ENCODE measurements at places on chromosomes 7 and 10.

DNA sequence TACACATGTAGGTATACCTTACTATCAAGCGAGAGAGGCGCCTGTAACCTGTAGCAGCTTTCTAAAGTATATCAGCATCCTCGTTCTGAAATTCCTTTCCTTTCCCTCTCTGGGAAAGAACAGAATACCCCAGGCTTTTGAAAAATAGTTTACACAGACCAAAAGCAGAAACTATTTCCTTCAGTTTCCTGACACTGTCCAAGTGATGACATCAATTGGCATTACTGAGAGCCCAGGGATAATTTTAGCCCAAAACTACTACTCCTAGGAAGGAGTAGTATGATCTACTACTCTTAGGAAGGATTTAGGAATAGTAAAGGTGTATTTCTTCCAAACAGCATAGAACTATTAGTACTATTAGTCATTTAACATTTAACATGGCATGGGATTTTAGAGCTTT lies 6.0 kb downstream of the GNG11 start:
- no peak for DNase-seq

GRCh38 chr10:123618224-123618623 lies 47.9 kb upstream of the GPR26 start:
- no peak for DNase-seq

DNA sequence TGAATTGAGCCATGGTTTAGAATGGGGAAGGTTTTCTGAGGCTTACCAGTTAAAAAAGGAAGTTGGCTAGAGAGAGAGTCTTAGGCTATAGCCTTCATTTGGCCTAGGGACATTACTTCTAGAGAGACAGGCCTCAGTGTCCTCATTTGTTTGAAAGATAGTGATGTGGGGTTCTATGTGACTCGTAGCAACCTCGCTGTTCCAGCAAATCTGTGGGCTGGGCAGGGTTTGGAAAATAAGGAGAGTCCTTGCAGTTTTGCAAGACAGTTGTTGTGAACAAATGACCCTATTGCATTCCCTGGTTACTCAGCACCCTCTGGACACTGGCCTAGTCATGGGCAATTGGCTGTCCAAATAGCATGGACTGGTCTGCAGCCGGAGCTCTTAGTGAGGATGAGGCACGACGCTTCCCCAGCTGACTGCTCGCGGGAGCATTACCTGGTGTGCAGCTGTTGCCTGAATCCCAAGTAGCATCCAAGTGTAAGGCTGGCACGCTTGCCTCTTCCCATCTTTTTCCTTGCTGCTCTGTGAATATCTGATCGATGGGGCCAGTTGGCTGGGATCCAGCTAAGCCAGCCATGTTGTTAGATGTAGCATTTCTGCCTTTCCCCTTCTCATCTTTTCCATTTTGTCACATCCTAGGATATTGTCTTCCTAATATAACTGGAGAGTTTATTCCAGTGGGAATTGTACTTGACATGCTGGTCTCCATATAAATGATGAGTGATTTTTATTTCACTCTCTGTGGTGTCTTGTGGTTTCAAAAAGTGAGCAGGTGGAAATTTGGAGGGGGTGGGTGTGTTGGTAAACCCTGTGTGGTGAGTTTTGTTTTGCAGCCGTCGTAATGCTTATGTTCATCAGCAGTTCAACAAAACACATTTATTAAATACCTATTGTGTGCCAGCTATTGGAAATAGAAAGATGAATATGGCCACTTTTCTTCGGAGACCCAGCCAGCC lies 99.8 kb downstream of the SND1 start:
- DNase-seq: no peak

GRCh38 chr7:158072991-158073730 lies 514.5 kb downstream of the PTPRN2 start:
- DNase-seq: no peak

DNA sequence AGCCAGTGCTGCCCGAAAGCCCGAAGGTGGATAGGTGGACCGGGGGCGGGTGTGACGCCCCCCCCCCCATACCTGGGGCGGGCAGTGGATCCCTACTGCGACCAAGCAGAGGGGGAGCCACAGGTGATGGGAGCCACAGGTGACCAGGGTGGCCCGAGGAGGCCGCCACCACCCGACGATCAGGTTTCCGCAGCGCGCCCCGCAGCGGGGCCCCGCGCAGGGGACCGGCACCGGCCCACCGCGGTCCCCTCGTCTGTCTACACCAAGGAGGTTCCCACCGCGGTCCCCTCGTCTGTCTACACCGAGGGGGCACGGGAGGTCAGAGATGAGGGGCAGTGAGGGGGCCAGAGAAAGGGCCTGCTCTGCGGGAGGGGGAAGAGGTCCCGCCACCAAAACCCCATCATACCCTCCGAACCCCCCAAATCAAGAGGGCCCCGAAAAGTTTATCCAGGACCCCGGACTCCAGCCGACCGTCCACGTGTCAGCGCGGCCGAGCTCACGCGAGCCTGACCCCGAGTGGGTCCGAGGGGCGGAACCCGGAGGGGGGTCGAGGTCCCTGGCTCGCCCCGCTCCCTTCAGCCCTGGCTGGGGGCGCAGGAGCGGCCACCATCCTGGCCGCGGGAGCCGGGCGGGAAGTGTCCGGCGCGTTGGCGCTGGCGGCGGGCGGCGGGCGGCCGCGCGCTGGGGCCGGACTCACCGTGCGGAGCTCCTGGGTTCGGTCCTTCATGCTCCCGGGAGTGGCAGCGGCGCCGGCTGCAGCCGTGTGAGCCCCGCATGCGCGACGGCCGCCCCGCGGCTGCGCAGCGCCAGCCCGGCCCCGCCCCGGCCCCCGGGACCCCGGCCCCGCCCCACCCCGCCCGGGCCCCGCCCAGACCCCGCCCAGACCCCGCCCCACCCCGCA lies at the start of gene STX1A:
TSS of gene STX1A (minus strand) at position 765 of the 901 bp plus-strand sequence. CDS start at position 727, 38 bp downstream.
- peak; percentile 66 for DNase-seq

GRCh38 chr10:43263551-43264343 lies 3.1 kb downstream of the RASGEF1A start:
- no peak for DNase-seq

- no peak for DNase-seq
Observed at GRCh38 chr10:123911866-123912265, 20.3 kb upstream of the CPXM2 start.

DNA sequence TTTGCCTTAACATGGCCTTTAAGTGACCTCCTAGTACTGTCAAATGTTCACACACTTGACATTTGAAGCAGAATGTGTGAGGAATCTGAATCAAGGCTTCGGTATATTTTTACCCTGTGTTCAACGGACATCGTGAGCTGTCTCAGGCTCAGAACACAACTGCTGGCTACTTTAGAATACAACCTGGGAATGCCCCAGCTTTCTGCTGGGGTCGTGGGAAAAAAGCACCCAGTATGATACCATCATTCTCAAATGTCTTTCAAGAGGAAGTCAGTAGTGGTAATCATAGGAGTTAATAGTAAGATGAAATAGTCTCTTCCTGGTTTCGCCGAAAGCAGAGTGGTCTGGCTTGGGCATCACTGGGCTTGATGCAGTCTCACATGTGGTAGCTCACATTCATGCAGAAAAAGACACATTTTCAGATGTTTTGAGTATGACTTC lies 67.2 kb downstream of the CREB5 start:
- DNase-seq: no peak

- no peak for DNase-seq
Observed at GRCh38 chr7:99061001-99061776, 82.7 kb downstream of the SMURF1 start.

GRCh38 chr10:9951481-9952257 lies 1066.0 kb upstream of the CELF2 start:
- no peak for DNase-seq

GRCh38 chr7:121878918-121879464 lies 6.0 kb downstream of the PTPRZ1 start:
- no peak for DNase-seq

DNA sequence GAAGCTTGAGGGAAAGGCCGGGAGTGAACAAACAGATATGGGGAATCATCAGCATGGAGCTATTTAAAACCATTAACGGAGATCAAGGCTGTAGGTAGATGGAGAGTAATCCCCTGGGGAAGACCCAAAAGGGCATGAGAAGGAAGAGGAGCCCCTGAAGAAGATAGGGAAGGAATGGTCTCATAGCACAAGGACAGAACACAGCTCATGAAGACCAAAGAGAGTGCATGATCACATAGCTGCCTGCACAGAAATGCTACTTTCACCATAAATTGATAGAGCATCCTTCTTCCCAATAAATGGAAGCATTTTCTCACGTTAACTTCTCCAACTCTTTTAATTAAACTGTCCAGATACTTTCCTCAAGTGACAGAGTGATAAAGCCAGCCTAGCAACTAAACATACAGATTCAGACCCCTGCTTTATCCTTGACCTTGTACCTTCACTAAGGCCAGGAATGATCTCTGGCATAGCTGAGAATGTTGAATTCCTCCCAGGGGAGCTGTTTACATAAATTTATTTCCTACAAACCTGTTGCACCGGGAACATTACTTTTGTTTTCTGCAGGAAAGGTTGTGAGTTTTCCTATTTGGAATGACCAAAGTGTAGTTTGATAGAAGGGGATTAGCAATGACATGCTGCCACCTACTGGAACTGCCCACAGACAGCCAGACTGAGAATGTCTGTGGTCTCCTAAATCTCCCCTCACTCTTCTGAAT lies 110.8 kb upstream of the LRGUK start:
- no peak for DNase-seq

- no peak for DNase-seq
Observed at GRCh38 chr7:2800931-2801688, 43.0 kb downstream of the GNA12 start.

DNA sequence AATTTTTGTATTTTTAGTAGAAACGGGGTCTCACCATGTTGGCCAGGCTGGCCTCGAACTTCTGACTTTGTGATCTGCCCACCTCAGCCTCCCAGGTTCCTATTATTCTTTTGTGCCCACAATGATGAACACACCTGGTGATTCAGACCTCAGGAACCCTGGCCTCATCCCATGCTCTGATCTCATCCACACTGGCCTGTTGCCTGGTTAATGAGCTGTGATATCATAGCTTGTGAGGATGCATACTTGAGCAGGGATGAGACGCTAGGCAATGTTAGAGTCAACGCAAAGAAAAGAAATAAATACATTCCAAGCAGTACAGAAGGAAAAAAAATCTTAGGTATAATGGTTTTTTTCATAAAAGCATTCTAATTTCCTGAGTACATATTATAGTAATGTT lies 82.4 kb upstream of the RNF32 start:
- no peak for DNase-seq

DNA sequence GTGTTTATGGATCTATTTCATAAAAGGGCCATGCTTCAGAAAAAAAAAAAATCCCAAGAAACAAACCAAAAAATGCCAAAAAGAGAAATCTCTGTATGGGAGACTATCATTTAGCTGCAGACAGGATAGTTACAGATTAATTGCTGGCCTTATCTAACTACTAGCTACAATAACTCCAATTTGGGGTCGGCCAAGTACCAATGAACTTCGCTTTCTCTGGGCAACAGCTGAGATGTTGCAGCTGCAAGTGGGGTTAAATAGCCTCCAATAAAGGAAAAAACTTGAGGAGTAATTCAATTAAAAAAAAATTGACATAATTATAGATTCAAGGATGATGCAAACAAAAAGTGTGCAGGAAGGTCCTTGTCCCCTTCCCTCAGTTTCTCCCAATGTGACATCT lies 73.6 kb downstream of the PFKFB3 start:
- DNase-seq: no peak

- DNase-seq: no peak
Observed at GRCh38 chr7:16298221-16298620, 123.1 kb downstream of the CRPPA start.

DNA sequence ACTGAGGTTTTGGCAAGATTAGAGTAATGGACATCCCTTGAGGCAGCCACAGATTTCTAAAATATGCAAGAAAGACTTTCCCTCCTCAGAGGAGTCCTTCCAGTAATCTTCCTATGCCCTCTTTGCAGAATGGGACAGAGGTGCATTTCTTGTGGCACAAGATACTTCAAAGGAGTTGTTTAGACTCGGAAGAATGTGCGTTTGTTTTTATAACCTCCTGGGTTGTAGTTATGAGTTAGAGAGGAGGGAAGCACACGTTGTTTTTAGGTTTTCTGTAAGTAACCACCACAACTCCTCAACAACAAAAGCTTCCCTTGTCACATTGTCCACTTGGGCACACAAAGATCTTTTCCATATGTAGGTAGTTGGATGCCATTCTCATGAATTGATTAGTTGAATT lies 78.1 kb upstream of the GLI3 start:
- DNase-seq: no peak

DNA sequence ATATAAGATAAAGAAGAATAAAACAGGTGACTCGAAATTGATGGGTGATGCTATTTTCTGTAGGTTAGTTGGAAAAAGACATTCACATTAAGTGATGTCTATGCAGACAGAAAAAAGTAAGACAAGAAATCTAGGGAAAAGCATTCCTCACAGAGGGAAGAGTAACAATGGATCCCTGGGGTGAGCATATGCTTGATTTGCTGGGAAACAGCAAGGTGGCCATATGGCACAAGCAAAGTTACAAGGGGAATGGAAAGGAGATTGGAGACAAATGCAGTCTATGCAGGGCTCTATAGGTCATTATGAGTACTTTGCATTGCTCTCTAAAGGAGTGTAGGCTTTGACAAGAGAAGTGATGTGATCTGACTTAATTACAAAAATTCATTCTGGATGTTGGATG lies 90.9 kb upstream of the ZNF804B start:
- no peak for DNase-seq

GRCh38 chr7:16677978-16678494 lies 32.1 kb downstream of the BZW2 start:
- no peak for DNase-seq

DNA sequence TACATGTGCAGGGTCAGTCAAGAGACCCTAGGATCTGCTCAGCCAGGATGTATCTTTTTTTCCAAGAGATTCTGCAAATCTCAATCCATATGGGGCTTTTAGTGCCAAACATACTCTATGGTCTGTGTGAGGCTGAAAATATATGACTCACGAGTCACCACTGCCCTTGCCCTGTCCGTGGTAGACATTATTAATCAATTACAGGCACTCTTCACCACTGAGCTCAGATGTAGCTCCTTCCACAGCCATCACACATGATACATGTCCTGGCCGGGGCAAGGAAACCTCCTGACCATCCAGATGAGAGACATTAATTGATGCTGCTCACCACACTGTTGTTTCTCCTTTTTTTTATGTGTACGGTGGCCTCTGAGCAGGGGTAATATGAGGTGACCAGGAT lies 90.2 kb upstream of the RET start:
- DNase-seq: no peak

- no peak for DNase-seq
Observed at GRCh38 chr10:132222726-132223125, 36.0 kb downstream of the DPYSL4 start.

GRCh38 chr7:25124465-25125136 lies 459 bp downstream of the CYCS start:
- DNase-seq: no peak

DNA sequence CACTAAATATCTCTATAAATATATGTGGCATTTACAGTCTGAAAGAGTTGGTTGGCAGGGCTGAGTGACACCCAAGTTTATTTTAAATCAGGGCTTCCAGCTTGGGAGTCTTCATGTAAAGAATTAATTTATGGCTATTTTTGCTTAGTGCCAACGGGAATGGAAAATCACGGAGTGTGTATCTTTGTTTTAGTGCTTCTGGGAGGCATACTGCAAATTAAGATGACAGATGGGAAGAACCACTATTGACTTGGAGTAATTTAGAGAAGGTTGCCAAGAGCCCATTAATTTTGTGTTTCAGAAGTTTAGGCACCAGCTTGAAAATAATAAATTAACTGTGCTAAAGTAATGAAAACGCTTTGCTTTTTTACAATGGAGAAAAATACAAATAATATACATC lies 135.2 kb downstream of the GPR37 start:
- DNase-seq: no peak

- no peak for DNase-seq
Observed at GRCh38 chr7:14851610-14852009, 50.9 kb downstream of the DGKB start.

All from stimulated activated CD4-positive, alpha-beta T cell treated with anti-CD3 and anti-CD28 coated beads, Interleukin-1b, Interleukin-23, amount 100 ng/mL, for 48 hours (primary cell).